ENCODE measurements at places on chromosomes 1 and 21.
A peak's percentile ranks its signal among the peaks of the same experiment; 100 is the strongest.

DNA sequence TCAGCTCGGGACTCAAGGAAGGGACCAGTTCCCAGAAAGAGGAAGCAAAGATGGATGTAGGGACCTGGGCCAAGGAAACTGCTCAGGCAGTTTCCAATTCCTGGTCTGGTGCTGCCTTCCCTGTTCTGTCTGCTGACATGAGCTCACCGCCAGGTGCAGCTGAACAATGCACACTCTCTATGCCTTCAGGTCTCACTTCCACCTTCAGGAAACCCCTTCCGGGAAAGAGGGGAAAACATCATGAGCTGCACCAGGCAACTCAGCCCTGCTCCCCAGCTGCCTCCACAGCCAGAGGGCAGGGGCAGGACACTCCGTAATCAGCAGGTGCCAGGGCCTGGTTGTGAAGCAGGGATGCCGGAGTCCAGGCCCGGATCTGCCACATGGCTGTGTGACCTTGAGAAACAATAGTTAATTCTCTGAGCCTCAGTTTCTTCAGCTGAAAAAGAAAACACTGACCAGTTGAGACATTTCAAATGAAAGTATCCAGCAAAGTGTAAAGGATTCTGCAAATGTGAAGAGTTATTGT, 27.8 kb downstream of the SMIM12 start:
- no peak for DNase-seq

GRCh38 chr1:229759586-229759985, 133.5 kb downstream of the URB2 start:
- no peak for DNase-seq

DNA sequence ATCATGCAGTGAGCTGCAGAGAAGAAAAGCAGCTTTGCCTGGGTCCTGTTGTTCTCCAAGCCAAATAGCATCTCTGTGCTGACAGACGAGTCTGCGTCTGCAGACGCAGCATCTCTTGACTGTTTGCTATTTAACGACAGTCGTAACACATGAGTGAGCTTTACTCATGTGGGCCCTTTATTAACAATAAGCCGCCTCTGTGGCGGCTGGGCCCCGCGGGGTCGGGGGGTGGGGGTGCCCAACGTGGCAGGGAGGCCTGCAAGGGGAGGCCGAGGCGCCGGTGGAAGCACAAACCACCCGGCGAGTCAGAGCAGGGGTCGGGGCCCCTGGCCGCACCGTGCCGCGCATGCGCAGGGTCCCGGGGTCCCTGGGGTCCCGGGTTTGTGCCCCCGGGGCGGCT, 435.1 kb downstream of the KIF26B start:
- no peak for DNase-seq

- DNase-seq, result no peak
These were observed 7.5 kb upstream of the SOX13 start for GRCh38 chr1:204065174-204065985.

GRCh38 chr1:245512980-245513578, 358.3 kb downstream of the KIF26B start:
- DNase-seq, result peak; percentile 9

DNA sequence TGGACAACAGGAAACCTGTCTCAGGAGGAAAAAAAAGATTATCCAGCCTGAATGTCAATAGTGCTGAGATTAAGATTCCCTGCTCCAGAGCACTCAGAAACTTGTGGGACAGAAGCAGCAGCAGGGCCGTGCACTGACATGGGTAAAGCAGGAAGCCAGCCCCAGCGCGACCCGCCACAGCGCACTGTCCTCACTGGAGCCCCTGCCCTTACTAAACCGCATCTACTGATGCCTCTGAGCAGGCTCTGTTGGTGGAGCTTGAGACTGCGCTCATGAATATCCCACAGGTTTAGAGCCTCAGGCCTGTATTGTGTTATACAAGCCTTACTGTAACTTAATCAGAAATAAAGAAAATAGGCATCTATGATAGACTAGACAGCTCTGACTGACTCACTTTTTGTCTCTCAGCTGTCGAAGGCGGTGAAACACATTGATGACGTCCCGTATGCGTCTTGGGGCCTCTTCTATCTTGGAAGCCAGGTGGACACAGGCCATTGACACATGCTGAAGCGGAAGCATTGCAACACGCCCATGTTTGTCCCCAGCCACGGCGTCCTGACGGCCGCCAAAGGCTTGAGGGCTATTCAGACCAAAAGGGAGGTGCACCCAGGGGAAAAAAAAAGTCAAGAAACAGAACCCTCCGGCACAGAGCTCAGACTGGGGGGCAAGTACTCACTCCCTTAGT, 1.2 kb downstream of the CCNL2 start:
- no peak for DNase-seq

GRCh38 chr1:39984951-39985350, 30.0 kb downstream of the MFSD2A start:
- no peak for DNase-seq

- DNase-seq, result no peak
These were observed 1182.6 kb upstream of the B3GALT2 start for GRCh38 chr1:194369060-194369459.

DNA sequence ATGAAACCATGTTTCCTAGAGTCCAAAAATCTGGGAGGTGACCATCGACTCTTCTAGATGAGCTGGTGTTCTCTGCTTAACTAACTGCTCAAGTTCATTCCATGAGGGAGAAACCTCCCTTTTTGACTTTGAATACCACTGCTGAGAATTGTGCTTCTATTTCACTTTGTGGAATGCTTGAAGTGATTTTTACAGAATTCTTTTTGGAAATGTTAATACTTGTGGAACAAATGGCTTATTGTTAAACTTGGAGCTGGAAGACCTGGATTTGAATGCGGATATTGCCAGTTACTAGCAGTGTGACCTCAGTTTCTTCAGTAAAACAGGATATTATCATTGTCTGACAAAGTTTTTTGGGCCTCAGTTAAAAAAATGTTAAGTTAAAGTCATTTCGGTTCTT, 36.5 kb upstream of the APP start:
- DNase-seq, result no peak

- no peak for DNase-seq
These were observed 27.0 kb downstream of the ELAVL4 start for GRCh38 chr1:50135716-50136115.

DNA sequence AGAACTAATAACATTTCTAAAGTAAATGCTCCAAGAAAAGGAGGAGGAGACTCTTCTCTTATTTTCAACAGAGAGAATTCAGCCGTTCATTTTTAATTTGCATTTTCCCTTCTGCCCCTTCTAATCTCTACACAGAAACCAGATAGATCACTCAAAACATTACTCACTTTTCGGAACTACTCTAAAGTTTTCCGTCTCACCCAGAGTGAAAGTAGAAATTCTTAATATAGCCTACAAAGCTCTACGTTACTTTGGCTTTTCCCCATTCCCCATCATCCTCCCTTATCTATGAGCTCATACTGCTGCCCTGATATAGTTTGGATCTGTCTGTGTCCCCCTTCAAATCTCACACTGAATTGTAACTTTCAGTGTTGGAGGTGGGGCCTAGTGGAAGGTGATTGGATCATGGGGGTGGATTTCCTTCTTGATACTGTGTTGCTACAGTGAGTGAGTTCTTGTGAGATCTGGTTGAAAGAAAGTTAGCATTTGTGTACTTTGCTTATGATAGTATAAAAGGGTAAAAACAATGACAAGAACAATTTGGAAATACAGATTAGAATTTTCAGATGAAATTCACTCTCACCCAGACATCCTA, 188.2 kb downstream of the AMY1C start:
- peak; percentile 7 for DNase-seq

DNA sequence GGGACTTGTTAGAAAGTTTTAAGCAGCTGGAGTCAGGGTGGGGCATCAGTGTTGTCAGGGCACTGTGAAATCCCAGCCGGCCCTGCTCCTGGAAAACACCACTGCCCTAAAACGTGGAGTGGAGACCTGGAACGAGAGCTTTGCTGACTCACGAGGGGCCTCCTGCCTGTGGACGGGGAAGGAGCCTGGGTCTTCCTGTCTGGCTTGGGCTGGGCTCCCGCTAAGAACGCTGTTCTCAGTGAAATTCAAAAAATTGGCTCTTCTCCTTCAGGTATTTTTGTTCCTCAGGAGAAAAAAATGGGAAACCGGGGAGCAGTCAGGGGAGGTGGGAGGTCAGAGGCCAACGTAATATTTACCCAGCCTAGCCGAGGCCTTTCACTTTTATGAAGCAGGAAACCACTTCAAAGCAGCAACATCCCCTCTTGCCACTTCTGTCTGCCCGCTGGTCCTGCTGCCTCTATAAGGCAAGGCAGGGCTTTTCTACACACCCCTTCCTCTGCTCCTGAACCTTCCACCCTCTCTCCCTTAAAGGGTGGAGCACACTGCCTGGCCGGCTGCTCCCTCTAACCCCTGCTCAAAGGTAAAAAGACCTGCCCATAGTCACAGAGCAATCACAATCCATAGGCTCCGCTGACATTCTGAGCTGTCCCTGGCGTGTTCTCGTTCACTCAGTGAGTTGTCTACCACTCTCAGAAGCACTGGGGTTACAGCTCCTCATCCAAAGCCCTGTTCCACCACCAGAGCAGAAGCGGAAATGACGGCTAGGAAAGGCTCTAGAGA, 8.0 kb downstream of the PLXNA2 start:
- DNase-seq, result no peak

DNA sequence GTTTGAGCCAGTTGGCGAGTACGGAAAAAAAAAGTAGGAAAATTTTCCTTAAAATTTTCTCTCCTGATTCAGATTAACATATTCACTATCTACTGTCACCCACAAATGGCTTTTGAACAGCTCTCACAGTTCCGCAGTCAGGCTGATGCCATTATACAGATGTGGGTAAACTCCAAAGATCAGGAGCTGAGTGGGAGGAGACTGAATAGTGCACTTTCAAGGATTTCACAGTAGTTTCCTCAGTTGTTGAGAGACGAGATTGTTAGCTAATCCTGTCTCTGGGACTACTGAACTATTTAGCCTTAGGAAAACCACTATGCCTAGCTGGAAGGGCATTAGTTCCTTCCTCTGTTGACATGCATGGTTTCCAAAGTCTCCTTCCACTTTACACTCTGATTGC, 3.2 kb upstream of the DISP1 start:
- no peak for DNase-seq

DNA sequence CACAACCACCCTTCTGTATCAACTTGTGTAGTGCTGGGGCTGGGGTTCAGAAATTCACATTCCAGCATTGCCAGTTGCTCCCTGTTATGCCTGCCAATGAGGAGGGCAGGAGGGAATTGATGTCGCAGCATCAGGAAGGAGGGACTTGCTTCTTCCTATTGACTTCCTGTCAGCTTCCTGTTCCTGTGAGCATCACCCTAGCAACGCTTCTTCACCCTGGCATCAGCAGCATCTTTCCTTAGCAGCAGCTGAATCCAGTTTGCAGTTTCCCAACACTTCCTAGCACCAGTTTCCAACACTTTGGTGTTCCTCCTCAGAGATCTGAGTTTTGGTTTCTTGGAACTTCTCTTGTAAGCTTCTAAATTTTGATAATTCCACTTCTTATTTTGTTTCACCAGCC, 8.9 kb upstream of the TRIM62 start:
- no peak for DNase-seq

- no peak for DNase-seq
These were observed 5.8 kb upstream of the RUNX3 start for GRCh38 chr1:24935615-24936484.

- no peak for DNase-seq
These were observed 30.8 kb downstream of the MRPL37 start for GRCh38 chr1:54230507-54231339.

GRCh38 chr1:183274836-183275235, 88.8 kb downstream of the LAMC2 start:
- no peak for DNase-seq

GRCh38 chr1:85605484-85606413, 25.2 kb downstream of the CCN1 start:
- DNase-seq, result no peak

- DNase-seq, result peak; percentile 13
These were observed 173.5 kb upstream of the LMO4 start for GRCh38 chr1:87155170-87155569.

DNA sequence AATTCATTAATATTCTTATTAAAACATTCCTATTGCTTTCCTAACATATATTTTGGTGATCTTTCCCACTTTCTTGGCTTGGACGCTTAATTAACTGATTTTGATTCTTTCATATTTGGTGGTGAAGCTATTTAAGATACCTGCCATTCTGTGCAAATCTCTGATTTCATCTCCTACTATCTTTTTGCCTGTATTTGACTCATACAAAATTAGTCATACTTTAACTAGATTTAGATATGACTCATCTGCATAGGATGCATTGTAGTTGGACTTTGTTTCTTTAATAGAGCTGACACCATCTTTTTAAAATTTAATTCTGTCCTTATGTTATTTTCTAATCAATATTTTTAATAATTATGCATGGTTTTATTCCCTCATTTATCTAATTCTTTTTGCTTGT, 93.8 kb upstream of the PLPPR4 start:
- DNase-seq, result no peak

Data from GM06990 (cell line).